ENCODE measurements at places on chromosomes 16 and 17.

- no peak for DNase-seq
Observed at GRCh38 chr16:87288753-87289362, 28.3 kb downstream of the C16orf95 start.

DNA sequence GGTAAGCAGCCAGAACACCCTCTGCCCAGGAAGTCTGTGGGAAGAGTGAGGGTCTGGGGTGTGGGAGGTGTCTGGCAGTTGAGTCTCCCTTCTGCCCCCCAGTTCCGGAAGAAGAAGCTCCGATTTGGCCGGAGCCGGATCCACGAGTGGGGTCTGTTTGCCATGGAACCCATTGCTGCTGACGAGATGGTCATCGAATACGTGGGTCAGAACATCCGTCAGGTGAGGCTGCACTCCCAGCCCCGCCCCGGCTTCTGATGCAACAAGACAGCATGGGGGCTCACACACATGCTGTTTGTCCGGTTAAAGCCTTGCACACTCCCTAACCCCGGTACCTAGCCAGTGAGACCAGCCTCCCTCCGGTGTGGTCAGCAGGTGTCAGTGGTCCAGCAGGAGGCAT lies 4.0 kb upstream of the HSD3B7 start:
- DNase-seq = no peak

- DNase-seq = no peak
Observed at GRCh38 chr16:27433636-27434035, 31.7 kb downstream of the IL21R start.

DNA sequence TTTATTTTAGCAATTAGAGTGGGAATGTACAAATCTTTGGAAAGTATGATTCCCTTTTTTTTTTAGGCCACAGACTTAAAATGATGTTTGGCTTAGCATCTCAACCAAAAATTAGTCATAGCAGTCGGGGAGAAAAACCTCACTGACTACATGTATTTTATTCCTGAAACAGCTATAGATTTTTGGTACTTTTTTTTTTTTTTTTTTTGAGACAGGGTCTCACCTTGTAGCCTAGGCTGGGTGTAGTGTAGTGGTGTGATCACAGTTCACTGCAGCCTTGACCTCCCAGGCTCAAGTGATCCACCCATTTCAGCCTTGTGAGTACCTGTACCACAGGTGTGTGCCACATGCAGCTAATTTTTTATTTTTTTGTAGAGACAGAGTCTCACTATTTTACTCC lies 23.4 kb downstream of the RNFT1 start:
- no peak for DNase-seq

DNA sequence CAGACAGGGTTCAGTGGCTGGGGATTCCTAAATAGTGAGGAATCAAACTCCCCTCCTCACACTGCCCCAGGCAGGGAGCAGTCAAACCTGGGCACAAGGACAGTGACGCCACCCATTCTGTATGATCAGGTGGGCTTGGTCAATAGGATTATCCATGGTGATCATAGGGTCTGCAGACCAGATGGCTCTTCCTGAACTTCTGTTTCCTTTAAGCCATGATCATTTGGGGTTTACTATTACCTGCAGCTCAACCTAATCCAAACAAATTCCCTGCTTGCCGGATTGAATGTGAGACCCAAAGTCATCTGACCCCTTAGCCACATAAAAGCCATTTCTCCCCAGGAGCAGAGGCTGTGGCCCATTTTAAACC lies 54.3 kb downstream of the PLXDC1 start:
- DNase-seq = no peak

- no peak for DNase-seq
Observed at GRCh38 chr17:79036596-79036995, 12.6 kb downstream of the C1QTNF1 start.

- no peak for DNase-seq
Observed at GRCh38 chr16:68356919-68357286, 46.1 kb downstream of the PRMT7 start.

DNA sequence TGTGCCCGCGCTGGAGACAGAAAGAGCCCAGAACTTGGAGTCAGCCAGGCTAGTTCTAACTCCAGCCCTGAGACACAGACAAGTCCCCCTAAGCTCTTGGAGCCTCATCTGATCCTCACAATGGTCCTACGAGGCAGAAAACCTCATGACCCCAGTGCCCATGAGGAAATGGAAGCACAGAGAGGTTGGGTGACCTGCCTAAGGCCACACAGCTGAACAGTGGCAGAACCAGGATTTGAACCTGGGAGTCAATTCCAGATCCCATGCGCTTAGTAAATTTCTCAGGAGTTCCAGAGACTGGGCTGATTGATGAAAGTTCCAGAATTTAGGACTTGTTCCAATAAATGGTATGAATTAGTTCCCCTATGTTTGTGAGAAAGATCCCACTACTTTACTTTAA lies 39.0 kb upstream of the LITAF start:
- DNase-seq = no peak

GRCh38 chr17:55740511-55741355 lies 10.1 kb upstream of the PCTP start:
- DNase-seq = no peak

DNA sequence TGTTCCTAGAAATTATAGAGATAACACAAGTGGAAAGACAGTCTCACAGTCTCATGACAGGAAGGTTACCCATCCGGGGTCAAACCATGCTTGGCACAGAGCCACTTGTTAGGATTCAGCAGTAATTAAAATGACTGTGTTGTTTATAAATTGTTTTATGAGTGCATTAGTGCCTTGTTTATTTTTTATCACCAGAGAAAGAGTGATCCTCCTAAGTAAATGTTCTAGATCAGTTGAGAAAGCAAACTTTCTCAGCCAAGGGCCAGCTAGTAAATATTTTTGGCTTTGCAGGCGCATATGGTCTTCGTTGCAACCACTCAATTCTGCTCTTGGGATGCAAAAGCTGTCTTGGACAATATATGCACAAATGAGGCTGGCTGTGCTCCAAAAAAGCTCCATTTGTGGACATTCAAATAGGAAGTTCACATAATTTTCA lies 253.9 kb upstream of the CACNG5 start:
- no peak for DNase-seq

- DNase-seq = no peak
Observed at GRCh38 chr17:7292194-7292593, 2.2 kb downstream of the YBX2 start.

DNA sequence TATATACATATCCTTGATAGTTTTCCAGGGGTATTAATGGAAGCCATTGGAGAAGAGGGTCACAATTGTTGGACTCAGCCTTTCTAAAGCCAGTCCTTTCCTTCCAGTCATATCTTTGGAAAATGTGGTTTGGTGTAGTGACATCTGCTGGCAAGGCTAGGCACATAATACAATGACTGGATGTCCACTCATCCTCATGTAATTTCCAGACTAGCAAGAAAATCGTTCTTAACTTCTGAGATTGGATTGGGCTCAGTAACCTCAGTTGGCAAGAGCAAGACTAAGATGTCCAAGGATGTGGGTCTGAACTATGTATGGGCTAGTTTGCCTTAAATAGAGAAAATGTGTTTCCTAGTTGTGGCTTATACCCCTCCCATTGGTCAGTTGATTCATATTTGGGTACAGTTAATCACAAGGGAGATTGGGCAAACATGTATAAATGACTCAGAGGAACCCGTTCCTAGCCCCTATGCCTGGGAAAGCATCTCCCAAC lies 8.7 kb upstream of the KAT7 start:
- DNase-seq = no peak

DNA sequence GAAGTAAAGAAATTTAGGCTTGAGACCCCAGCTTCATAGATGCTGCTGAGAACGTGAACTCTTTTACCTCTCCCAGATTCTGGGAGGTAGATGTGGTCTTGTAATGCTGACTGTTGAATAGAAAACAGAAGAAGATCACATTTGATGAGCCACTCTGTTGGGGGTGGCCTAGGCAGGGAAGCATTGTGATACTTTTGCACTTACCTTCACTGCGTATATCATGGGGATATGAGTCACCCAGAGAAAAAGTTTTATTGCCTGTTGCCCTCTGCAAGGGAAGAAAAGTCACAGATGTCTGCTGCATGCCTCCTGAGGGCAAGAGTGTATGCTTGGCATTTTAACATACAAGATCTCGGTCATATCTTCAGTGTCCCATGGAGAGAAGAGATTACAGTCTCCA lies 365.4 kb downstream of the SNX29 start:
- DNase-seq = no peak

- no peak for DNase-seq
Observed at GRCh38 chr17:75301049-75301448, 11.8 kb upstream of the SLC25A19 start.

DNA sequence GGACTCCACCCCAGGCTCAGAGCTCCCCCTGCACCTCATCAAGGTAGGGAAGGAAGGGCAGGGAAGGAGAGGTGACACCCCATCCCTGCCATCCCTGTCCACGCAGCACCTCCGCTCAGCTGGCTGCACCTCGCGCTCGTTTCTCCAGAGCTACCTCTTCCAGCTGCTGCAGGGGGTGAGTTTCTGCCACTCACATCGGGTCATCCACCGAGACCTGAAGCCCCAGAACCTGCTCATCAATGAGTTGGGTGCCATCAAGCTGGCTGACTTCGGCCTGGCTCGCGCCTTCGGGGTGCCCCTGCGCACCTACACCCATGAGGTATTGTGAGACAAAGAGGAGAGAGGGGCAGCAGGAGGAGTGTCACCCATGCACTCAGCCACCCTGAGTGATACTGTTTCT lies 1.4 kb downstream of the CDK3 start:
- no peak for DNase-seq

GRCh38 chr17:66684261-66684660 lies 150.7 kb upstream of the CACNG5 start:
- no peak for DNase-seq

GRCh38 chr17:31414550-31414918 lies 23.1 kb downstream of the RAB11FIP4 start:
- no peak for DNase-seq

GRCh38 chr17:7233701-7234082 lies 625 bp downstream of the DVL2 start:
- DNase-seq = no peak

DNA sequence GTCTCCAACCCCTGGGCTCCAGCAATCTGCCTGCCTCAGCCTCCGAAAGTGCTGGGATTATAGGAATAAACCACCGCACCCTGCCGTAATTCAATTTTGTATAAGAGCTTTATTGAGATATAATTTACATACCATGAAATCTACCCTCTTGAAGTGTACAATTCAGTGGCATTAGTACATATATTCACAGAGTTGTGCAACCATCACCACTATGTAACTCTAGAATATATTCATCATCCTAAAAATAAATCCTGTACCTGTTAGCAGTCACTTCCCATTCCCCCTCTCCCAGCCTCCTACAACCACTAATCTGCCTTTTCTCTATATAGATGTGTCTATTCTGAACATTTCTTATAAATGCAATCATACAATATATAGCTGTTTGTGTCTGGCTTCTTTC lies 26.1 kb downstream of the TOM1L2 start:
- no peak for DNase-seq

- DNase-seq = no peak
Observed at GRCh38 chr17:40582328-40582901, 17.1 kb upstream of the CCR7 start.

DNA sequence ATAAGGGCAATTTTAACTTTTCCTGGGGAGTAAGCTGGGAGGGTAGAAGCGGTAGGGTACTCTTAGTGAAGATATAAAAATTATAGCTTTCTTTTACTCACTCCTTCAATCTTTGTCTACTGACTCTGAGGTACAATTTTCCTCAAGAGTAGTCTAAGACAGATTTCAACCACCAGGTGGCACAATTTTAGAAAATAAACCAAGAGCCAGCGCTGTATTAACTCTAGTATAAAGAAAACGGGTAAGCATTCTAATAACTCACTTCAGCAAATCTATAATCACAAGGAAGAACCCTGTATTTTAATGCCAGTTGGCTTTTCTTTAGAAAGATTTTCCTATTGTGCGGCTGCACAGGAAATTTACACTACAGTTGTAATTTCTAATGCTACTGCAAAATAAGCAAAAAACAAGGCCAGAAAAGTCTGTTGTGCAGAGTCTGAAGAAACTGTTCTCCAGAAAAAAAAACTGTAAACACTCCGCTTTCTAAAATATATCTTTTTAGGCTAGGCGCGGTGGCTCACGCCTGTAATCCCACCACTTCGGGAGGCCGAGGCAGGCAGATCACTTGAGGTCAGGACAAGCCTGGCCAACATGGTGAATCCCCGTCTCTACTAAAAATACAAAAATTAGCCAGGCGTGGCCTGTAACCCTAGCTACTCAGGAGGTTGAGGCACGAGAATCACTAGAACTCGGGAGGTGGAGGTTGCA lies 1.9 kb downstream of the CMC2 start:
- DNase-seq = no peak

DNA sequence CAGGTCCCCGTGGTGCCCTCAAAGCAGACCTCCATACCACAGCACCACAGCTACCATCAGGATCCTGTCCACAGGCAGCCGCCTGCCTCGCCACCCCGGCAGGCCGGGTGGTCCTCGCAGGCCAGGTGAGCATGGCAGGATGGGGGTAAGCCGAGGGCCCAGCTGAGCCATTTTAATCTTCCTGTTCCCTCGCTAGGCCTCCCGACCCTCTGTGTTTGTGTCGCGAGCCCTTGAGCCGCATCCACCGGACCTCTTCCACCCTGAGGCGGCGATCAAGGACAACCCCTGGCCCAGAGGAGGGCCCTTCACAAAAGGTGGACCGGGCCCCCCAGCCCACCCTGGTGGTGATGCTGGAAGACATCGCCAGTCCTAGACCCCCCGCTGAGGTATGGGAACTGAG lies 2.0 kb downstream of the PRR14 start:
- DNase-seq = no peak

- no peak for DNase-seq
Observed at GRCh38 chr17:72788950-72789585, 303.4 kb downstream of the SLC39A11 start.
